ENCODE measurements at places on chromosomes 5 and 9.

- no peak for DNase-seq
These were observed 730.1 kb downstream of the NR2F1-AS1 start for GRCh38 chr5:92850886-92851285.

DNA sequence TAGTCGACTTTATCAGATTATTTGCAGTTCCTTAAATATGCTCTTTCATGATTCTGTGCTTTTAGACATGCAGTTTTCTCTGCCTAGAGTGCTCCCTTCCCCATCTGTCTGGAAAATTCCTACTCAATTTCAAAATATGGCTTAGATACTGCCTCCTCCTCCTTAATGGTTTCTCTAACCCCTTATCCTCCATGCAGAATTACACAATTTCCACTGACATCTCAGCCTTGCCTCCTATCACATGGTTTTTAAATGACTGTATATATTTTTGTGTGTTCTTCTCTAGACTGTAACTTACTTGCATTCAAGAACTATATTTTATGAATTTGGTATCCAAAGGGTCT, 85.2 kb downstream of the SLC44A1 start:
- DNase-seq, result no peak

- DNase-seq, result no peak
These were observed 147.3 kb downstream of the SGCD start for GRCh38 chr5:156474251-156474650.

GRCh38 chr5:95644351-95645042, 2.1 kb upstream of the RFESD start:
- no peak for DNase-seq

- peak; percentile 98 for DNase-seq
These were observed at the start of gene LRRC70 for GRCh38 chr5:62578540-62578939. LRRC70 (plus strand) TSS chr5:62578819; CDS start chr5:62579439, 620 bp downstream.

- DNase-seq, result no peak
These were observed 128.1 kb upstream of the RPS23 start for GRCh38 chr5:82406205-82406773.

DNA sequence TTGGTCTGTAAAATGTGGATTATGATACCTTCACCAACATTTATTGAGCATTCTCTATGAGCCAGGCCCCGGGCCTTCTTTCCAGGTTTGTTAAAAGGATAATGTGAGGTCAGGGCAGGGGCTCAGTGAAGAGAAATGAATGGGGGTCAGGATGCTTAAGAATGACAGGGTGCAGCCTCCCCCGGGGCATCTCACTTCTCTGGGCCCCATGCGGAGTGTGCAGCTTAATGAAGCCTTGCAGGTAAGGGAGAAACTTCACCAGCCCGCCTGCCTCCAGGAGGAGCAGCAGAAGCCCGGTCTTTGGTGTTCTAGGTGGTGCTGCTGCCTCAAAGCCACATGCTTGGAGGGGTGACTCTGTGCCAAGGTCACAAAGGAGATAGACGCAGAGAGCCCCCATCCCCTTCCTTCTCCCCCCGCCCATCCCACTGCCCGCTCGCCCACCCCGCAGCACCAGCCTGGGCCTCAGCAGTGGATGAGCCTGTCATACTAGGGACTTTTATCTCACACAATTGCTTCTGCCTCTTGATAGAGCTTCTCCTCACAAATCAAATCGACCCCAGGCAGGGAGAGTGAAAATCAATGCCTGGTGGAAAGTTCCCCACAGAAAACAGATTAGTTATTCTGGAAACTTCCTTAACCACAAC, 244.8 kb downstream of the PBX3 start:
- DNase-seq, result no peak

DNA sequence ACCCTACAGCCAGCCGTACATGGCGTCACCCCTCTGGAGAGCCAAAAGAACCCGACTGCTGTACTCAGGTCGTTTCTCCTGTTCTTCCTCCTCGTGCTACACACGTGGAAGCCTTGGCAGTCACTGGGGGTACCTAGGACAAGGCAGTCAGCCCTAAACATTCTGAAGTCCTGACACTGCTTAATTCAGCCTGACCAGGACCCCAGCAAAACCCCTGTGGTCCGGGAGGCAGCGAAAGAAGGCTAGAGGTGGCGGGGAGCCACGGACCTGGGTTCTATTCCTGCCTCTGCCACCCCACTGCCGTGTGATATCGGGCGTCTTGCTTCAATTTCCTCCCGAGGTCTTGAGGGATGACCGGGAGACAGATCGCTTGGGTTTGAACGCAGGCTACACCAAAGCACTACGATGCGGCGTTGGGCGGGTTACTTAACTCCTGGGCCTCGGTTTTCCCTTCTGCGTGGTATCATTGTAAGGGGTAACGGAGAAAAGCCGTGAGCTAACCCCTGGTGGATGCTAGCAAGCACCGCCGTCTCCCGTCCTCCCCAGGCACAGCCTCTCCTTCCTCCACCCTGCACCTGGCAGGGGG, 429 bp upstream of the ARL10 start:
- no peak for DNase-seq
